ENCODE measurements at places on chromosomes 11 and 22. TPM values are rescaled to one million over a fixed set of nuclear protein-coding genes. Genes with fewer than 3 reads are reported as not detected.

GRCh38 chr11:96063053-96063452, 139.1 kb upstream of the MTMR2 start:
- DNase-seq = no peak

The OR52I1 gene
- not detected for total RNA-seq

The LUZP2 gene
- total RNA-seq = not detected

DNA sequence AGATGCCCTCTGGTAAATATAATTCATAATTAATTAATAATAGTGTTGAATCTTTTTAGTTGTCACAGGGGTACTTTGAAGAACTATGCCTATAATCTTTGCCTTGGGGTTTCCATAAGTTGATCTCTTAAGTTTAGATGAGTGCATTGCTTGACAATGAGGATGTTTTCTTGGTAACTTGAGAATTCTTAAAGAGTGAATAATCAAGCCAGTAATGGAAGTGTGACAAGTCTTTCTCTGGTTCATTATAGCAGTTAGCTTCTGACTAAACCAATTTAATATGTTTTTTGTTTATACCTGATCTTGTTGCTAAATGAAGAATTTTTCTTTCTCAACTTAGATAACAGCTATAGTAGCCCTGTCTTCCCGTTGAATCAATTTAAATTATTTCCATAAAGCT, 46.2 kb downstream of the ATXN10 start:
- DNase-seq = peak; percentile 57

The ANGPTL5 gene
- not detected for total RNA-seq

- DNase-seq = no peak
Observed at GRCh38 chr11:70524096-70524922, 126.0 kb downstream of the CTTN start.

The IL17REL gene
- total RNA-seq = not detected

The SPDYC gene
- not detected for total RNA-seq

GRCh38 chr11:6229911-6230310, 4.5 kb downstream of the FHIP1B start:
- DNase-seq = no peak

DNA sequence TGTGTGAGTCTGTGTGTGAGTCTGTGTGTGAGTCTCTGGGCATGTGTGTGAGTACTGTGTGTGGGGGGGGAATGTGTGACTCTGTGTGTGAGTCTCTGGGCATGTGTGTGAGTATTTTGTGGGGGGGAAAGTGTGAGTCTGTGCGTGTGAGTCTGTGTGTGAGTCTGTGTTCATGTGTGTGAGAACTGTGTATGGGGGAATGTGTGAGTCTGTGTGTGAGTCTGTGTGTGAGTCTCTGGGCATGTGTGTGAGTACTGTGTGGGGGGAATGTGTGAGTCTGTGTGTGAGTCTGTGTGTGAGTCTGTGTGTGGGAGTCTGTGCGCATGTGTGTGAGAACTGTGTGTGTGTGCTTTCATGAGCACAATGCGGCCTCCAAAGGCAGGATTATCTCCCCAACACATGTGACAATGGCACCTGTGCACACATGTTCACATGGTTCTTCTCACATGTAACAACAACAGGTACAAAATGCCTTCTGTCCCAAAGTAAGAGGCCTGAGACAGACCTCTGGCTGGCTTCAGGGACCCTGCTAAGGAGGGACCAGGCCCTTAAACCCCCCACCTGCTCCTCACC, 1.6 kb downstream of the CD5 start:
- no peak for DNase-seq

The ASPHD2 gene
- total RNA-seq = 2.0 TPM

DNA sequence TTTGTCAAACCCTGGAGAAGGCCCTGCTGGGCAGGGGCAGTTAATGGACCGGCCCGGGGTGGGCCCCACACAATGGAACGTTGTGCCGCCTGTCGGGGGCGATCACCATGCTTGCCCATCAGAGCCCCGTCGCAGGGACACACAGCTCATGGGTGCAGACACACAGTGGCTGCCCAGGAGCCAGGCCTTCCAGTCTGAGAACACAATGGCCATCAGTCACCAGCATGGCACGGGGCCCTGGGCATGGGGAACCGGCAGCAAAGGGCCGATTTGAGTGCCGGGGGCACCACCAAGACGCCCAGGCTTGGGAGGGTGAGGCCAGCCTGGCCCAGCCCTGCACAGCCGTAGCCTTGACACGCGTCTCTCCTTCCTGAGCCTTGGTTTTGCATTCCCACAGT, 7.1 kb downstream of the LINC01488 start:
- no peak for DNase-seq

GRCh38 chr11:121418625-121419114, 33.4 kb upstream of the SORL1 start:
- DNase-seq = peak; percentile 47

GRCh38 chr11:10455637-10456487, 798 bp downstream of the AMPD3 start:
- DNase-seq = peak; percentile 69

DNA sequence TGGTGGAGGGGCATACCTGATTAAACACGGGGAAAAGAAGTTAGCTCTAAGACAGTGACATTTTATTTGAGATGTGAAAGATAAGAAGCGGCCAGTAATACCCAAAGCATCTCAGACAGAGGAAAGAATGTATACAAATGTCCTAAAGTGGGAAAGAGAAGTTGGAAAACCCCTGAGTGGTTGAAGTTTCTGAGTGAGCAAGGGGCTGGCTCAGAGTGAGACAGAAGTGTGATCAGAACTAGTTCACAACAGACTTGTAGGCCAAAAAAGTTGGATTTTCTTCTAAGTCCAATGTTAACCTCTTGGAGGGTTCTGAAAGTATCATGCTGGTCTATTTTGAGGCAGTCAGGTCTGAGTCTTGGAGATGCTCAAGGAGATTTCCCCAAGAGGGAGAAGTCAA, 608.7 kb downstream of the SOX6 start:
- DNase-seq = no peak

Data from LHCN-M2 (cell line).